ENCODE measurements at places on chromosomes 2 and 18. TPM values are rescaled to one million over a fixed set of nuclear protein-coding genes. Genes with fewer than 3 reads are reported as not detected.

GRCh38 chr18:62999392-62999791 lies 284.1 kb downstream of the PHLPP1 start:
- no peak overlapping the region for H3K4me3 ChIP-seq
- peaks cover 9% of the 10 kb centered on the region for H3K27me3 ChIP-seq
- H3K4me1 ChIP-seq, result no peaks in the 10 kb centered on the region
- DNase-seq, result peak; percentile 86
- no peak overlapping the region for H3K27ac ChIP-seq
- H3K36me3 ChIP-seq, result no peaks in the 10 kb centered on the region

- H3K4me1 ChIP-seq, result peaks cover 11% of the 10 kb centered on the region
- no peak overlapping the region for H3K27ac ChIP-seq
- DNase-seq, result no peak
- H3K4me3 ChIP-seq, result no peak overlapping the region
These were observed 65.8 kb downstream of the KCTD1 start for GRCh38 chr18:26482569-26482968.

GRCh38 chr2:5359397-5359796 lies 332.8 kb upstream of the SOX11 start:
- no peaks in the 10 kb centered on the region for H3K27me3 ChIP-seq
- H3K27ac ChIP-seq, result no peak overlapping the region
- no peak overlapping the region for H3K4me3 ChIP-seq
- H3K4me1 ChIP-seq, result no peaks in the 10 kb centered on the region

DNA sequence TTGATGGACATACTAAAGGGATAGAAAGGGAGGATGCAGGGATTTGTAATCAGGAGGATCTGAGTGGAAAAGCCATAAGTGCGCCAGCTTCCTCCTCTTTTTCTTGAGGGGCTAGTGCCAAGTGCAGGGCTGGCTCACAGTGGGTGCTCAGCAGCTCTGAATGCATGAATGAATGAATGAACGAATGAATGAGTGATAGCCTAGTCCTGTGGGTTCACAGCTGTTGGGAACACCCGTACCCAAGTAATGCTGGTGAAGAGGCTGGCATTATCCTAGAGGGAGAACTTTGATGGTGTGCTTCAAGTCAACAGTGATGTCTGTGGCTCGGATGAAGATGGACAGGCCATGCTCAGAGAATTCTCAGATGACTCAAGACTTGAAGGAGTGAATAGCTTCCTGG lies 108.8 kb downstream of the KCTD1 start:
- H3K27ac ChIP-seq, result no peak overlapping the region
- no peak overlapping the region for H3K4me3 ChIP-seq
- H3K36me3 ChIP-seq, result no peaks in the 10 kb centered on the region
- H3K4me1 ChIP-seq, result no peaks in the 10 kb centered on the region
- DNase-seq, result no peak

- H3K27ac ChIP-seq, result no peak overlapping the region
- H3K4me3 ChIP-seq, result no peak overlapping the region
- no peaks in the 10 kb centered on the region for H3K4me1 ChIP-seq
- H3K27me3 ChIP-seq, result no peaks in the 10 kb centered on the region
These were observed 82.1 kb downstream of the RNF144A start for GRCh38 chr2:6999211-6999877.

The RBM44 gene
- total RNA-seq, result 0.17 TPM

The AFF3 gene
- total RNA-seq, result 0.50 TPM

The ALKAL2 gene
- 0.17 TPM for total RNA-seq

The REG1B gene
- total RNA-seq, result not detected
